ENCODE measurements at places on chromosomes 11 and 22.

GRCh38 chr11:77779935-77780334 lies 40.6 kb downstream of the RSF1 start:
- no peak for DNase-seq

DNA sequence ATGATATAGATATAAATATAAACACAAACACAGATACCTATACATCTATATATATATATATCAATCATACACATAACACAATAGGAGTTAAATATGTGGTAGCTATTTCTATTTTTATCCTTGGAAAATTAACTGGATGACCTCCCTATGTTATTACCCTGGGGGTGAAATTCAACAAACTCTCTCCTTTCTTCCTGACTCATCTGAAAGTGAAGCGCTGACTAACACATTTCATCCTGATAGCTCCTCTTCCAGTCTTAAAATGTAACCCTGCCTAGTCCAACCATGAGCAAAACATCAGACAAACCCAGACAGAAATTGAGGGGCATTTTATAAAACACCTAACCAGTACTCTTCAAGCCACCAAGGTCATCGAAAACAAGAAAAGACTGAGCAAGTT lies 220.6 kb upstream of the ISX start:
- no peak for DNase-seq

GRCh38 chr22:34903416-34903815 lies 162.5 kb upstream of the ISX start:
- no peak for DNase-seq

DNA sequence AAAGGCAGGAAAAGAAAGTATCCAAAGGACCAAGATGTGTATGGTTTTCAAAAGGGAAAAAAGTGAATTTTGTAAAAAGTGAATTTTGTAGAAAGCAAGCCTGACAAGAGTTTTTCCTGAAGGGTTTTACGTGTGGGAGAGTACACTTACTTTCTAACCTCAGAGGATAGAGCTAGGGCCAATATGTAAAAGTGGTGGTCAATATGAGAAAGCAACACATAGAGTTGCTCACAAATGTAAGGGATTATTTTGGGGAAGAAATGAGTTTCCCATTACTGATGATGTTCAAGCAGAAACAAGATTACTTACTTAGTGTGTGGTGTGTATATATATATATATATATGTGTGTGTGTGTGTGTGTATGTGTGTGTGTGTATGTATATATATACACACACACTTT lies 162.5 kb downstream of the SWAP70 start:
- DNase-seq: no peak

- peak; percentile 17 for DNase-seq
Measured at GRCh38 chr22:20810645-20811044, 36.7 kb downstream of the SERPIND1 start.

- no peak for DNase-seq
Measured at GRCh38 chr11:119664063-119664572, 64.9 kb downstream of the NECTIN1 start.

DNA sequence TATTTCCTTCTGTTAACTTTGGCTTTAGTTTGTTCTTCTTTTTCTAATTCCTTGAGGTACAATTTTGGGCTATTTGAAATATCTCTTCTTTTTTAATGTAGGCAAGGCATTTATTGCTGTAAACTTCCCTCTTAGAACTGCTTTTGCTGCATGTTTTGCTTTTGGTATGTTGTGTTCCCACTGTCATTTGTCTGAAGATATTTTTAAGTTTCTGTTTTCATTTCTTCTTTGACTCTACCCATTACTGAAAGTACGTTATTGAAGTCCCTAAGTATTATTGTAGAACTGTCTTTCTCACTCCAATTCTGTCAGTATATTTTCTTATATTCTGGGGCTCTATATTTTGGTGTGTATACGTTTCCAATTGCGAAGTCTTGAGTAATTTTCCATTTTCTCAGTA lies 77.9 kb downstream of the KCNQ1OT1 start:
- no peak for DNase-seq

- DNase-seq: no peak
Measured at GRCh38 chr11:111282562-111283075, 15.7 kb upstream of the POU2AF3 start.

DNA sequence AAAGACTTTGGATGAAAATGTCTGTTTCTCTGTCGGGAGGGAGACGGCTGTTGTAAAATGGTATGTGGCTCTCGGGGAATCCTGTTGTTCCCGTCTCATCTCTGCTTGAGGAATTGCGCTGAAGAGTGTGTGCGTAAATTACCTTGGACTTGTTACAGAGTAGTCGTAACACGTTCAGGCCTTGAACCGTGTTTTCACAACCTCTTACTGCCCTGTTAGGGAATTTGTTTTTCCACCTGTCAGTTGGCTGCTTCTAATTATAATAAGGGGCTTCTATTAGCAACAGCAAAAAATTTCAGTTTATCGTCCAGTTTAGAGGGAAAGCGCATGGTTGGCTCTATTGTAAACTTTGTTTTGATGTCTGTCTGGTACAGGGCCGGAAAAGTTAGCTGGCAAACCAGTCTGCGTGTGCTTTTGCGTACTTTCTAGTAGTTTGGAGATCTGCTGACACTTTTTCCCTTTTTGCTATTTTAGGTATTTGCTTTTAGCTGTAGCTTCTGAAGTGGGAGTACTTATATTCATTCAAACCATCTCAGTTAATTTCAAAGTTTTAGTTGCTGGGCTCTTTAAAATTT lies 1.5 kb downstream of the HIPK3 start:
- DNase-seq: no peak

All from stimulated activated CD8-positive, alpha-beta memory T cell treated with anti-CD3 and anti-CD28 coated beads, Interleukin-2, amount 100 ng/mL, for 48 hours (primary cell).